ENCODE measurements at places on chromosomes 4 and X. TPM values are rescaled to one million over a fixed set of nuclear protein-coding genes. Genes with fewer than 3 reads are reported as not detected.

- H3K4me3 ChIP-seq, result peak overlapping the region; percentile 76
- peak; percentile 40 for DNase-seq
- no peaks in the 10 kb centered on the region for H3K4me1 ChIP-seq
- H3K27me3 ChIP-seq, result no peaks in the 10 kb centered on the region
- no peaks in the 10 kb centered on the region for H3K36me3 ChIP-seq
Observed at GRCh38 chrX:129932016-129932820, 26.3 kb downstream of the UTP14A start.

DNA sequence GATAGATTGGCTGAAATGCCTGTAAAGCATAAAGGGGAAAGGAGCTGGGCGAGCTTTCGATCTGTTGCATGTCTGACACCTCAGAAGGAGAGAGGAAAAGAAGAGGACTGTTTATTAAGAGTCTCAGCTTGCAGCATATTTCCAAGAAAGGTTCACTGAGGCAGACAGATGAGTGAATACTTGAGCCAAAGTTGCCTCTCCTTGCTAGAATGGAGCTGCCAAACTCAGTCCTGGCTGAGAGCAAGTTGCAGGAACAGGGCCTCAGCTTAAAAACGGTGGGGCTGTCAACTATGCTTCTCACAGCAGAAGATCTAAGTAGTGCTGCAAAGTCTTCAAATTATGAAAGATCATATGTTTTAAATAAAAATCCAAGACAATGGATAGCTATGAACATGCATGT lies 707.5 kb downstream of the PCDH7 start:
- H3K27ac ChIP-seq, result no peak overlapping the region
- DNase-seq, result no peak
- H3K36me3 ChIP-seq, result no peaks in the 10 kb centered on the region
- no peaks in the 10 kb centered on the region for H3K4me1 ChIP-seq

ADGRG4 gene
- not detected for polyA plus RNA-seq

GRCh38 chr4:120881351-120881750 lies 41.2 kb downstream of the PRDM5 start:
- no peak overlapping the region for H3K4me3 ChIP-seq
- no peak for DNase-seq
- H3K27ac ChIP-seq, result no peak overlapping the region
- H3K27me3 ChIP-seq, result peaks cover 4% of the 10 kb centered on the region
- H3K4me1 ChIP-seq, result no peaks in the 10 kb centered on the region

GRCh38 chrX:68480969-68481368 lies 17.9 kb upstream of the YIPF6 start:
- no peak for DNase-seq
- H3K4me3 ChIP-seq, result no peak overlapping the region
- H3K27me3 ChIP-seq, result peaks cover 5% of the 10 kb centered on the region
- H3K27ac ChIP-seq, result no peak overlapping the region
- H3K36me3 ChIP-seq, result no peaks in the 10 kb centered on the region
- no peaks in the 10 kb centered on the region for H3K4me1 ChIP-seq

GAGE13 gene
- not detected for polyA plus RNA-seq

Measured in immature natural killer cell (primary cell).